ENCODE measurements at places on chromosomes 3 and 15.
A peak's percentile ranks its signal among the peaks of the same experiment; 100 is the strongest.

DNA sequence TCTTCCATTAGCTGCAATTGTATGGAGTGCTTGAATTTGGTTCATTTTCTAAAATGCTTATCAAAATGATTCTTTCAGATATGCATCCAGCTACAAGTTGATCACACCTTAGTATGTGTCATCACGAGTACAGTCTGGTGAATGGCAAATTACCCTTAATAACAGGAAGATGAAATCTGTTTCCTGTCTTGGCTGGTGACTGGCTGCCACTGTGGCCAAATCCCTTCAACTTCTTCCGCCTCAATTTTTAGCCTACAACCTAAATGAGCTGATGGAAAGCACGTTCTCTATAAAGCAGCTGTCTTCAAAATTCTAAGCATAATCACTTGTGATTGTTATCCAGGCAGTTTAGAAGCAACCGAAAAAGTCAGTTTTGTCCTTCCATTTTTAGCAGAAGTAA is 387.1 kb upstream of the NECTIN3 start:
- DNase-seq: no peak

GRCh38 chr15:89858661-89859458 is 34.9 kb downstream of the AP3S2 start:
- no peak for DNase-seq

- peak; percentile 13 for DNase-seq
Observed at GRCh38 chr3:14203521-14204079, 25.0 kb downstream of the LSM3 start.

DNA sequence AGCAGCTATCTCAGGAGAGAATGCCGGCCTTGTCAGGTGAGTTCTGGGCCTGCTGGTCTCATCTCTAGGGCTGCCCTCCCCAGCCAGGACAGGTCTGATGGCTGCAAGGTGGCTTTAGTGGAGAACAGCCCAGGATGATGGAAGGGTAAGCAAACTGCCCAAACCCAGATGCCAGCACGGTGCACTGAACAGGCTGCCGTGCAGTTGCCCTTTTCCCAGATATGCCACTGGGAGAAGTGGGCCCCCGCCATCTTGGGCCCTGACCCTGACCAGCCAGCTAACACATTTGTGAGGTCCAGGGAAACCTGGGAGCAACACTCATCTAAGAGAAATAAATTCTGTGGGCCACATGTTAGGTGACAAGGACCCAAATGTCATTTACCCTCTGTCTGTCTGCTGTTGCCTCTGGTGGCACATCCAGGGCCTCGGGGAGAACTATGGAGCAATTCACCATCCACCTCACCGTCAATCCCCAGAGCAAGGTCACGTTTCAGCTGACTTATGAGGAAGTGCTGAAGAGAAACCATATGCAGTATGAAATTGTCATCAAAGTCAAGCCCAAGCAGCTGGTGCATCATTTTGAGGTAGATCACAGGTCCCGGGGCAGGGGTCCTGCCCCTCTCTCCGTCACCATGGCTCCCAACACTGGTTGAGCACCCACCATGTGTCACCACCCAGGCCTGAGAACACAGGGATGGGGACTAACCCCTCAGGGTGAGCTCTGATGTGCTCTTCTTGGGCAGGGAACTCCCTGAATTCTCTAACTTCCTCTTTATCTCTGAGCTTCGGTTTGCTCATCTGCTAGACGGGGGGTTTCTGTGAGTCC is 1.8 kb downstream of the ITIH1 start:
- no peak for DNase-seq

DNA sequence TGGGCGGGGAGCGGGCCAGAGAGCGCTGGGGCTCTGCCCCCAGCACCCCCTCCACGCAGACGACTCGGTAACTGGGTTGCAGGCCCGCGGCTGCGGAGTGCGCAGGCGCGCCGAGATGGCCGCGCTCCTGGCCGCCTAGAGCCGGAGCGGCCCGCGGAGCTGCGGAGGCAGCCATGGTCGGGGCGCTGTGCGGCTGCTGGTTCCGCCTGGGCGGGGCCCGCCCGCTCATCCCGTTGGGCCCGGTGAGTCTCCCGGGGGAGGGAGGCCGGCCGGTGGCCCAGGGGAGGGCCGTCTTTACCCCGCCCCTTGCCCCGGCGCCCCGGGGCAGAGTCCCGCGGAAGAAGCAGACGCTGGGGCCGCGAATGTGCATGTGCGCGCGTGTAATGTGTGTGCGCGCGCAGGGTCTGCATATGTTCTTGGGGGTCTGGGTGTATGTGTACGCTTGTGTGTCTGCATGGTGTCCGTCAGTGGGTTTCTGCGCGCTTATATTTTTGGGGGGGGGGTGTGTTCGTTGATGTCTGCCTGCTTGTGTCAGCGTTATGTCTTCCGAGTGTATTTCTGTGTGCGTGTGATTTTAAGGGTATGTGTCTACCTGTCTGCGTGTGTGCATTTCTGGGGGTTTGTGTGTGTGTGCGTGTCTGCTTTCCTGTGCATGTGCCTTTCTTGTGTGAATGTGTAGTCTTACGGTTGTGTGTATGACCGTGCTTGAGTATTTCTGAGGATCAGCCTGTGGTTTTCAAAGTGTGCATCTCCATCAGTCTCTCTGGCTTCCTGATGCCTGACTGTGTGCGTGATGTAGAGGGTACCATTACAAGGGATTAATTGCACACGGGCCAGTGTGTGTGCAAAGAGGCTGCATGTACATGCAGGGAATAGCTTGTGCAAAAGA is at the start of gene ABHD14A:
ABHD14A (plus strand) TSS at position 102 of the 889 bp plus-strand sequence; CDS start at position 174, 72 bp downstream.
- peak; percentile 54 for DNase-seq

- DNase-seq: no peak
Observed at GRCh38 chr15:70566047-70566835, 197.1 kb downstream of the UACA start.

GRCh38 chr3:133934073-133934970 is 38.6 kb upstream of the RAB6B start:
- DNase-seq: no peak
